Ascending aorta (tissue), 2 donors: ENCODE measurements at places on chromosomes 1 and 21. TPM values are rescaled to one million over a fixed set of nuclear protein-coding genes. Genes with fewer than 3 reads are reported as not detected.

DNA sequence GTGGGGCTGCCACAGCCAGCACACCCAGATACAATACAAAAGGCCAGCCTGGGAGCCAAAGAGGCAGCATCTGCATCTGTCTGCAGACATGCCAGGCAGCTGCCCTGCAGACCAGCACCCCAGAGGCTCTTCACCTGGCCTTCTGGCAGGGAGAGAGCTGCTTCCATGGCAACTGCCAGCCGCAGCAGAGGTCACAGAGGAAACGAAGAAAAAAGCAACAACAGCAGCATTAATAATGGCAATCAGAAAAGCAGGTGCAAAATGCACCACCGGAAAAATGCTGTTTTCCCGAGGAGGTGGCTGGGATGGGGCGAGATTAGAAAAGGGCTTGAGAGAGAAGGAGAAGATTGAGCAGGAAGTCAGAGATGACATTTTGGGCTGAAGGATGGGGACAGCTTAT lies 309.5 kb downstream of the PCP4 start:
- no peak for DNase-seq

The SAMSN1 gene
- total RNA-seq: 6.1 TPM

DNA sequence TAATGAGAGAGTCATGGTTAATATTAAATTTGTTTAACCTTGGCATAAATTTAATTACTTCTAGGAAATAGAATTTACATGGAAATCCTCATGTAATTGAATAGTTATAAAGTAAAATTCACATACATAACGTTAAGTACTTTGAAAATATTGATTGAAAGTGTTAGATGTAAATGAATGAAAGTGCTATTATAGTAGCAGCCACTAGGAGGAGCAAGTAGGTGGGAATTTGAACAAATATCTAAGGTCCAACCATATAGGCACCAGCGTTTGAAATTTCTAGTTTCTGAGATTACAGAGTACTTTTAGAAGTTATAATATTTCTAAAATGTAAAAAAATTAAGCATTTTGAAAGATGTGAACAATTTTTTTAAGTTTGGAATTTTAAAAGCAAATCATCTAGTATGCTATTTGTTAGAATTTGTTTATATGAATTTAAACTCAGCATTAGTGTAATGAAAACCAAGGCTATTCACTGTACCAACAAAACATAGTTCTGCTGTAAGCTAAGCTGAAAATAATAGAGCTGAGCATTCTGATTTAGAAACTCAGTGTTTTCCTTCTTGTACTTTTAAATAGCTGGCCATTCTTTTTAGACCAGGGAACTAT lies 3.3 kb downstream of the B3GALT2 start:
- DNase-seq: no peak

GRCh38 chr1:155260276-155260675 lies 1.9 kb downstream of the SCAMP3 start:
- no peak for DNase-seq

The TRAF5 gene
- 3.9 TPM for total RNA-seq

The CFAP74 gene
- not detected for total RNA-seq

DNA sequence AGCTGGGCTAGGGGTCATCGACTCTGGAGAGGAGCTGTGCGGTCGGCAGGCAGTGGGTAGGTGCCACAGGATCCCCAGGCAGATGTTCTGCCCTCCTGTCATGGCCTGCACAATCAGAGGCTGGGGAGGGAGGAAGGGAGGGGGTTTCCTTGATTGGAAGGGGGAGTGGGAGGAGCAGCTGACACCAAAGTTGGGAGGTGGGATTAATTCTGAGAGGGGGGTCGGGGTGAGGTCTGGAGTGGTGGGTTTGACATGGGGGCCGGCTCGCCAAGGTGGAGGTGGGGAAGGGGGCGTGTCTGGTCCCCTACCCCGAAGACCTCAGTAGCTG lies 651 bp upstream of the HPCA start:
- no peak for DNase-seq

DNA sequence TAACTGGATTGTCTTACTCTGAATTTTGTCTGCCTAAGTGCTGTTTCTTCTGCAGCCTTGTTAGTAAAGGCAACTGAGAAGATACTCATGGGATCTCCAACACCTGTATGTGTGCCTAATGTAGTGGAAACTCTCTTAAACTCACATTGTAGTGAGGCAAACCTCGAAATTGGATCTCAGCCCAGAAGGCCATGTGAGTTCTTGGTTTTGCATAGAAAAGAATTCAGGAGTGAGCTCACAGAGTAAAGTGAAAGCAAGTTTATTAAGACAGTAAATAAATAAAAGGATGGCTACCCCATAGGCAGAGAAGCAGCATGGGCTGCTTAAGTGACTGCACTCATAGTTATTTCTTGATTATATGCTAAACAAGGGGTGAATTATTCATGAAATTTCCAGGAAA lies 1344.7 kb downstream of the NCAM2 start:
- DNase-seq: no peak

The SNX7 gene
- total RNA-seq: 6.2 TPM

- DNase-seq: no peak
Measured at GRCh38 chr1:32540605-32541004, 1.4 kb downstream of the ZBTB8A start.

The DSTYK gene
- 8.1 TPM for total RNA-seq

The MAN1C1 gene
- total RNA-seq: 14.3 TPM

The SPATA1 gene
- total RNA-seq: not detected

DNA sequence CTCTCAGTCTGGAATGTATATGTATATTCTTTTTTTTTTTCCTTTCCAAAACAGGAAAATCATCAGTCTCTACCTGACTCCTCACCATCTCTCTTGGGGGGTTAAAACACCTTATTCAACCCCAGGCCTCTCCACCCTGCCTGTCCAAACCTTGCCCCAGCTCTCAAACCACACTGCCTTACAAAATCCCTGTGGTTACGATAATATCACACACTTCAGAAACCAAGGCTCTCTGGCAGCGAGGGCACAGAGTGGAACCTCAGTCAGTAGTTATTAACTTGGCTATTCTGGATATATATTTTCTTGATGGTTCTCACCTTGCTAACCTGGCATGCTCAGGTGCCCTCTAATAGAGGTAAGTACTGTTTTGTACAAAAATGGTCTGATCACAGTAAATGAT lies 24.7 kb downstream of the KIAA0040 start:
- DNase-seq: no peak

The HES3 gene
- not detected for total RNA-seq

DNA sequence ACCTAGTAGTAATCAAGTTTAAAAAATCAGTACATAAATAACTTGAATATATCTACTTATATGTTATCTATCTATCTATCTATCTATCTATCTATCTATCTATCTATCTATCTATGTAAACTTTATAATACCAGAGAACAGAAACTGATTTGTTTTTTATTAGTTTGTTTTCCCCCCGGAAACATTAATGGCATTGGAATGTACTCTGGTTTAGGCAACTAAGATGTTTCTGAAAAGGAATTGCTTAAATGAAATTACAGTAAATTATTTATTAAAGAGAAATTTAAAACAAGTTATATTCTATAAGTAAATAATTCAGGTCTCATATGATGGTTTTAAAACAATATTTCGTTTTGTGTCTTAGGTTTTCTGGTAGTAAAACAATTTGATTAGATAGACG lies 681.0 kb upstream of the ADAMTS5 start:
- no peak for DNase-seq

The ITLN2 gene
- not detected for total RNA-seq

DNA sequence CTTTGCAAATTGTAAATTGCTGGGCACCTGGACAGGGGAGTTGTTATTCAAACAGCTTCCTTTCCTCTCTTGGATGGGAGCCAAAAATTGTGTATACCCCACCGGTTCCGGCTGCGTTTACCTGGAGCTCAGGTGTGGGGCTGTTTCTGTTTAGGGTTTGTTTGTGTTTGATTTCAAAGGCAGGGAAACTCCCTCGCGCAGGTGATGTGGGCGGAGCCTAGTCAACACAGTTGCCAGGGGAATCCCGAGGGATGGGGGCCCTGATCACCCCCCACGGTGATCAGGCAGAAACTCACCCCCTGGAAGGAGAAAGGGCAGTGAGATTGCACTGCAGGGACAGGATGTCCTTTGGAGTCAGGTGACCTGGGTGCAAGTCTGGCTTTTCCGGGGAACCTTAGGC lies 28.3 kb downstream of the CDCP2 start:
- DNase-seq: no peak

- no peak for DNase-seq
Measured at GRCh38 chr1:101465941-101466340, 229.1 kb downstream of the S1PR1 start.

The DLGAP3 gene
- not detected for total RNA-seq

DNA sequence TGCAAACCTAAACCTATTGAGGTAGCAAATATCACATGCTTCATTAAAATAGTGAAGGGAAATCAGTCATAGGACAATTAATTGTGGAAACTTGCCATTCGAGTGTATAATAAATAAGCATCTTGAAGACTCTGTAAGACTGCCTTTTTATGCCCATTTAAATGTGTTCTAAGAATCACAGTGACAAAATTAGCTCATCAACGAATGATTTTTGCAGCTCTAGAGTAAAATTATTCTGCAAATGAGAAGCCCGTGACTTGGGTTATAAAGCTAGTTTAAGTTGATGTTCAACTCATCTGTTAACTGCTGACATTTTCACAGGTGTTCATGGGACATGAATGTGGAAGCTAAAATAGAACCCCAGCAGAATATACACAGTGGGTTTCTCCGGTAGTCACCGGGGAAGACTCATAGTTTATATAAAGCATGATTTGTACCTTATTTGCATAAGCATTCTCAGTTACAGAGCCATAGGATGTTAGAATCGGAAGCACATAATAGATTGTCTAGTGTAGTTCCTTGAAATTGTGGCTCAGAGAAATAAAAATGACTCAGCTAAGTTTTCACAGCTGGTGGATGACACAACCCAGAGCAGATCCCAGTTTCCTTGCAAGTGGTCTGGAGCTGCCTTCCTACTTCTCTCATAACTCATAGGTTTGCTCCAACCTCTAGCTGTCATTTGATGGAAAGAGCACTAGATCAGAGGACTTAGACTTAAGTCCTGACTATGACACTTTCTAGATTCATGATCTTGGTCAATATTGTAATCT lies 107.3 kb downstream of the UCHL5 start:
- DNase-seq: no peak

GRCh38 chr1:230082211-230082610 lies 15.2 kb downstream of the GALNT2 start:
- no peak for DNase-seq

DNA sequence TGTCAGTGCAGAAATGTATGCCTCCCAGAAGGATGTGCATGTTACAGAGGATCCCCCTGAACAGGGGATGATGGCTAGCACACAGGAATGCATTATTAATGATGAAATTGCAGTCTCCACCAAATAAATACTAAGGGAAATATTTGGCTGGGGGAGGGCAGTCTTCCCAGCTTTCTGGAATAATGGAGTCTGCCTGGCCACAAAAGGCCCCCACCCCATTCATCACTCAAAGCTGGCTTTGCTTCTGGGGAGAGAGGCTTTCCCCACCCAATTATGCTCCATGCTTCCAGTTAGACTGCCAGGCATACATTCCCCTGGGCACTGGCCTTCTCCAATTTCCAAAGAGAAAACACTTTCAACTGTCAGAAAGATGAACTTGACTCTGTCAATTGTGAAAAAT lies 302.7 kb downstream of the SIPA1L2 start:
- no peak for DNase-seq

DNA sequence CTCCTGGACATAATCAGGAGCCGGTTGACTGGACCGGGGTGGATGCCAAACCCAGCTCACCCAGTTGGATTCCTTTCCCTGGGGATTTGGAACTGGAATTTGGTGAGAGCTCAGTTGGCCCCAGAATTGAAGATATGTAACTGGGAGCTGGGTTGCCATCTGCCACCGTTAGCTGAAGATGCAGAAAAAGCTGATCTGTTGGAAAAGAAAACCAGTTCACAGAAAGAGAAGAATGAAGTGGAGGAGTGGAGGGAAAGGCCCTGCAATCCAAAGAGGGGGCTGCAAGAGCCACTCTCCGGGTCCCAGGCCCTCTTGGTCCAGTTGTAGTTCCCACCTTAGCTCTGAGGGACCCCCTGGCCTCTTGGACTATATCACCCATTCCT lies 16.0 kb downstream of the TEX35 start:
- no peak for DNase-seq

The LORICRIN gene
- not detected for total RNA-seq

GRCh38 chr1:109282497-109282951 lies 421 bp downstream of the PSRC1 start:
- no peak for DNase-seq

DNA sequence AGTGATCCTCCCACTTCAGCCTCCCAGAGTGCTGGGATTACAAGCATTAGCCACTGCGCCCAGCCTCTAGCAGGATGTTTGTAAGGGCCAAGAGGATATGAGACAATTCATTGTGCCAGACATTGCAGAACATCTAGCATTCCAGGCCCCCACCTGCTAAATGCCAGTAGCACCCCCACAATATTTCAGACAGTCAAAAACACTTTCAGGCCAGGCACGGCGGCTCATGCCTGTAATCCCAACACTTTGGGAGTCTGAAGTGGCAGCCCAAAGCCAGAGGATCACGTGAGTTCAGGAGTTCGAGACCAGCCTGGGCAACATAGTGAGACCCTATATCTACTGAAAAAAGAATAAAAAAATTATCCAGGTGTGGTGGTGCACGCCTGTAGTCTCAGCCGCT lies 12.9 kb downstream of the PPIE start:
- DNase-seq: no peak

DNA sequence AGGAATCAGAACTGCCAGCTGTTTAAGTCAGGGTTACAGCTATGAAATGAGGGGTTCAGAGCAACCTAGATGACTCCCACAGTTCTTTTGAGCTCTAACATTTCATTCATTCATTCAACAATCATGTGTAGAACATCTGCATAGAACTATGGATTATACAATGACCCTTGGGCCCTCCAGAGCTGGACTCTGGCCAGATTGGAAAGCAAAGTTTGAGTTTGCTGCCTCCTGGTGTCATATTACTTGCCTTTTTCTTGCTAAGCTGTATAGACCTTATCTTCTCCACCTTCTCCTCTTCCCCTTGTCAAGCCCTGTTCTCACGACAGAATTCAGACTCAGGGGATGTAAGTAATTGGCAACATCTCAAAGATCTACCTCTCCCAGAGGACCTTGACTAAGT lies 4.0 kb downstream of the CASQ2 start:
- no peak for DNase-seq

GRCh38 chr1:224223819-224224714 lies 41.0 kb downstream of the DEGS1 start:
- DNase-seq: no peak

GRCh38 chr1:228180959-228181644 lies 15.5 kb downstream of the IBA57 start:
- no peak for DNase-seq

The FAM72A gene
- total RNA-seq: 0.75 TPM

GRCh38 chr1:200861937-200862647 lies 10.7 kb upstream of the GPR25 start:
- no peak for DNase-seq

- DNase-seq: peak; percentile 69
Measured at GRCh38 chr21:45032977-45033710, 41.2 kb upstream of the ADARB1 start.

- peak; percentile 81 for DNase-seq
Measured at GRCh38 chr1:165631342-165632151, 513 bp downstream of the MGST3 start.

DNA sequence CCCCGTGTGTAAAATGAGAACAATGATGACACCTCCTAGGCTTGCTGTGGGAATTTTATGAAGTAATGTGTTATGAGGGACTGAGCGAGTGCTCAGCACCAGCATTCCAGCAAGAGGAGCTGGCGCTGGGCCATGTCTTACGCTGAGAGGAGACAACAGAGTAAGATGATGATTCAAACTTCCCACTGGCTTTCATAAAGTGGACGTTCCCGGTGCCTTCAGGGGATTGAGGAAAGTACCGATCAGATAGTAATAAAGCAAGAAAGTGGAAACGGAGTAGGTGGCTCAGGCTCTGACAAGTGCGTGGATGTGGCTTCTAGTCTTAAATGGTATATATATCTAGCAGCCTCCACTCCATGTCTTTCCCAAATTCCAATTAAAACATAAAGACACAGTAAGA lies 23.8 kb downstream of the EPHA10 start:
- no peak for DNase-seq
